Right atrium auricular region (tissue), 2 donors: ENCODE measurements at places on chromosomes 3 and 15.

DNA sequence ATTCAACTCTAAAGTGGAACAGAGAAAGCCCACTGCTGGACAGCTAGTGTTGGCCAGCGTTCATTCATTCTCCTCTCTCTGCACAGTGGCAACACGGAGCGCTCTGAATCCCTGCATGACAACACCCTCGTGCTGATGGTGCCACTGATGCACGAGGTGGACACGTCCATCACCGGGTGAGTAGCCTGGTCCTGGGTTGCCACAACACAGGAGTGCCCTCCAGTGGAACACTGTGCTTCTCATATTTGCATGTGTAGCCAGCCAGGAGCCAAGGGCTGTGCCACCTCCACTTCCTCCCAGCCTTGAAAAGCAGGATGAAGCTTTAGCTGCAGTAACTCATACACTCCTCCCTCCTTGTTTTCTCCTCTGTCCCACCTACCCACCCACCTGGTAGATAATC lies 120.0 kb upstream of the CTDSPL start:
- peak; percentile 65 for DNase-seq
- H3K27ac ChIP-seq: no peak overlapping the region
- H3K4me1 ChIP-seq: peaks cover 20% of the 10 kb centered on the region
- H3K4me3 ChIP-seq: no peak overlapping the region

DNA sequence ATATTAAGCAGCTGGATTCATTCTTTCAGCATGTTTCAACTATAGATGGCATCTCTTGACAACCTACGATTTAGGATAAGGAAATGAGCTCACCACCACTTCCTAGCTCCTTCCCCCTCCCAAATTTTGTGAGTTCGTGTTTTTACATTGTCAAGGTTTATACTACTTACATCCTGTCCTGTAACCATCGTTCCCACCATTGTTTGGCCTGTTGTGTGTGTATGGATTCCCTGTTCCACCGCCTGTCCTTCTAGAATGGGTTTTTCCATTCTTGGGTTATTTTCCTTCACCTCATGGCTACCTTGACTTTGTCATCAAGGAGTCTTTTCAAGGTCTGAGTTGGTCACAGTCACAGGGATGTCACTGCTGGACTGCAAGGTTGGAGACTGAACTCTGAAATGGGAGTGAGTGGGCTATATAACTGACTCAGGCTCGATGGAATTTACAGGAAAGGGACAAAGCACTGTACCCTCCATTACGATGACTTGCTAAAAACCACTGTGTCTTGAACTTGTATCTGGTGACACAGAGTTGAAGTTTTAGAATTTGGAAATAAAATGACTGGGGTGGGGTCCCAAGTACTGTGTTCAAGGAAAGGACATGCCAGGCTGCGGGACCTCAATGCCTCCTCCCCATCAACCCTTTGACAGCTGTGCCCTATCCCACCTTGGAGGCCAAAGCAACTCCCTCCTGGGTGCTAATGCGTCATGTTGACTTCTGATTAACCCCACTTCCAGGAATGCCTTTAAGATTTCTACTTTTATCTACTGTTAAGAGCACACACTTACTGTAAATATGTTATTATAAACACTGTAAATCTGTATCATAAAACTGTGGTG lies 66.8 kb upstream of the BLM start:
- no peaks in the 10 kb centered on the region for H3K4me1 ChIP-seq
- H3K4me3 ChIP-seq: no peak overlapping the region
- no peaks in the 10 kb centered on the region for H3K36me3 ChIP-seq
- no peaks in the 10 kb centered on the region for H3K27me3 ChIP-seq
- H3K27ac ChIP-seq: no peak overlapping the region
- DNase-seq: no peak

GRCh38 chr3:12897381-12898289 lies 56.3 kb upstream of the RPL32 start:
- no peak overlapping the region for H3K27ac ChIP-seq
- H3K27me3 ChIP-seq: no peaks in the 10 kb centered on the region

- H3K36me3 ChIP-seq: no peaks in the 10 kb centered on the region
- DNase-seq: peak; percentile 82
- no peaks in the 10 kb centered on the region for H3K27me3 ChIP-seq
- H3K4me1 ChIP-seq: peaks cover 28% of the 10 kb centered on the region
- H3K27ac ChIP-seq: peak overlapping the region; percentile 84
- no peak overlapping the region for H3K4me3 ChIP-seq
These were observed 59.6 kb upstream of the TSC22D2 start for GRCh38 chr3:150348500-150348899.

DNA sequence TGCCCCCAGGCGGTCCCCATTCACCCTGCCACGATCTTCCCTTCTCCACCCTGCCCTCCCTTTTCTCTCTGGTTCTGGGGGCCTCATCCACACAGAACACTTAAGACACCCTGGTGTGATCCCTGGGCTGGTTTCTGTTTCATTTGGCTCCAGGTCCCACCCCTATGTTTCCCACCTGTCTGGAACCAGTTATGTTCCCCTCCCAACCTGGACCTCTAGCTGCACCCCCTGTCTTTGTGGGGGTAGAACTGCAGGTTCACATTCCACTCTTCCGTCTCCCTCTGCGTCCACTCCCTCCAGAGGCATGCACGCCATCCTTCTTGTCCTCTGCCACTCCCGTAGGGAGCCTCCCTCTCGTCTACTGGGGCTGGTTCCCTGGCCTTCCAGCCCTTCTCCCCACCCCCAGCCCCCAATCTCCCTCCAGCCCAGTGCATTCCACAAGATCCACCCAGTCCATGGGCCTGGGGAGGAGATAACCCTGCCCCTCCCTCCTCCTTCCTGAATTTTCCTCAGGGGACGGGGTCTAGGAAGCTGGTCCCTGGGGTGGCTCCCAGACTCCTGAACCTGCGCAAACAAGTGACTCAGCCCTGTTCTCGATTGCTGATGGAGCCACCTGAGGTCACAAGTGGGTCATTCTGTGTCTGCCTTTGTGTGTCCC lies 73.8 kb downstream of the ABTB1 start:
- no peak overlapping the region for H3K4me3 ChIP-seq
- no peaks in the 10 kb centered on the region for H3K27me3 ChIP-seq
- peaks cover 95% of the 10 kb centered on the region for H3K4me1 ChIP-seq
- DNase-seq: no peak
